ENCODE measurements at places on chromosomes 3 and 15. TPM values are rescaled to one million over a fixed set of nuclear protein-coding genes. Genes with fewer than 3 reads are reported as not detected.

The CYP8B1 gene
- 425 TPM for total RNA-seq

The FSIP1 gene
- not detected for total RNA-seq

The EPB42 gene
- total RNA-seq = 0.13 TPM

The SCG3 gene
- total RNA-seq = not detected

The KATNBL1 gene
- 12.0 TPM for total RNA-seq

The MAGEL2 gene
- total RNA-seq = not detected

The PTX3 gene
- 0.23 TPM for total RNA-seq

GRCh38 chr3:9347081-9347480, 15.8 kb upstream of the THUMPD3 start:
- no peak for DNase-seq

DNA sequence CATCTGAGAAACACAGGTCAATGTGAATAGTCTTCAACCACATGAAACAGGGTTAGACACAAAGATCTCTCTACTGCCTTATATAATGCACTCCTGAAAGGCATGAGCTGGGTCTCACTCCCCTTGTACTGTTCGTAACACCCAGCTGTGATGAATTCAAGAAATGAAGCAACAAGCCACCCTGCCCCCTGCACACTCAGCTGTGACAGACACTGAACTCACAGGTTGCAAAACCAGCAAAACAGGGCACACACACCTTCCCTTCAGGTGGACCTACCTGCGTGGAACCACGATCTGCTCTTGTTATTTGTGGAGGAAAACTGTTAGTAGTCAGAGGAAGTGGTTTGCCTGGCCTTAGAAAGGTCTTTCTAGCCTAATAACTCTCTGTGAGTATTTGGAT, 64.5 kb downstream of the CERS3 start:
- DNase-seq = no peak

GRCh38 chr3:107377151-107377550, at the start of gene CCDC54:
Gene CCDC54 (plus strand): TSS chr3:107377439. CDS start chr3:107377588, 149 bp downstream.
- DNase-seq = no peak

DNA sequence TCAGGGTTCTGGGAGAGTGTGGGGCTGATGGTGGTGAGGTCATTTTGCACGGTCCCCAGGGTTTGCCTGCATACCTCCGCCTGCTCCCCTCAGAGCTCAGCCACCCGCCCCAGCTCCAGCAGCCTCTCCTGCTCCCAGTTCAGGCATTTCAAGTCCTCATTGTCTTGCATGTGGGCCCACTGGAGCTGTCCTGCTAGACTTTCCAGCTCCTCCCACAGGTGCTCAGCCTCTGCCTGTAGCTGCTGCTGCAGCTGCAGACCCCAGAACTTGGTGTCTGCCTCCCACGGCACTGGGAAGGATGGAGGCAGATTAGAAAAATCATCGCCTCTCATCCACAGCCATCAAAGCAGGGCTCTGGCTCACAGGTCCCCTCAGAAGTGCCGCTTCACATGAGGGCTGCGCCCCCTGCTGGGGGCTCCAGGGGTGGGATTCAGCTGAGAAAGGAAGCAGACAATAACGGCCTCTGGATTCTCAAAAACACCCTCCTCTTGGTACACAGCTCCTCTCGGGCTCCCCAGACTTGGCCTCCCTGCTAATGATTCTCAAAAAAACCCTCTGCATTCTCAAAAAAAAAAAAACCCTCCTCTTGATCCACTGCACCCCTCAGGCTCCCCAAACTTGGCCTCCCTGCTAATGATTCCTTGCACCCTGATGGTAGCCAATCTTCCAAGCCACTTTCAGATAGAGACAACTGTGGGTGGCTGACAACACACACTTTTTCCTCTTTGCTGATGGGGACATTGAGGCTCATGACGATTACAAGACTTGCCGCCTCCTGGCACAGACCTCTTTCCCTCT, 89.3 kb upstream of the C2CD4B start:
- DNase-seq = peak; percentile 63

- DNase-seq = no peak
Measured at GRCh38 chr3:71214016-71214415, 369.5 kb downstream of the FOXP1 start.

DNA sequence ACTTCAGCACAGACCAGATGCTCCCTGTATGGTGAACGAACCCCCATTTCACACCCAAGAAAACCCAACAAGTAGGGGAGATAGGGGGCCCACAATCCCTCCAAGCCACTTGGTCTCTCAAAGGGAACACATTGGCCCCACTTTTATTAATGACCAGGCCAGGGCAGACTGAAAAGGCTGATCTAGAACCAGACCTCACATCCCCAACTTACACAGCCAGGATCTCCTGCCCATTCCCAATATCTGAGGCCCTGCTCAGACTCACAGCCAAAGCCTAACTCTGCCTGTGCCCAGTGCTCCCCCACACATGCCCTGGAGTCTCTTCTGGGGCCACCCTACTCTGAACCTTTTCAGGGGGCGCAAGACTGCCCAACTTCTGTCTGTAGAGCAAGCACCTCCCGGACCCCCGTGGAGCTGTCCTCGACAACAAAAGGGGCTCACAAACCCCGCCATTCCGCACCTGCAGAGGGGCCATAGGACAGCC, 1.8 kb downstream of the PLXNB1 start:
- DNase-seq = no peak

DNA sequence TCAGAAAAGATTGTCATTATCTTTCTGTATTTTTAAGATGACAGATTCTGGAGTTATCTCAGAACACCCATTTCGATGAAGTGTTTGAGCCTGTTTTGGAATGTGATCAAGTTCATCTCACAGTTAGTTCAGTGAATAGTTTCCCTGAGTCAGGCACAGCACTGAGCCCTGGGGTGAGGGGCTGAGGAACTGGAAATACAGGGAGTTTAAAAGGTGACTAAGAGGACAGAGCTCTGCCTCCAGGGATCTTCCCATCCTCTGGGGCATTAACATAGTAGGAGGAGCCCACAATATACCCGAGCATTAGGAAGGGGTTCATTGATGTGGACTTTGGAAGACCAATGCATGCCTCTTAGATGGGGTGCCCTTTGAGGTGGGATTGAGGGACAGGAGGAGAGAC, 355.1 kb downstream of the CLSTN2 start:
- DNase-seq = no peak

DNA sequence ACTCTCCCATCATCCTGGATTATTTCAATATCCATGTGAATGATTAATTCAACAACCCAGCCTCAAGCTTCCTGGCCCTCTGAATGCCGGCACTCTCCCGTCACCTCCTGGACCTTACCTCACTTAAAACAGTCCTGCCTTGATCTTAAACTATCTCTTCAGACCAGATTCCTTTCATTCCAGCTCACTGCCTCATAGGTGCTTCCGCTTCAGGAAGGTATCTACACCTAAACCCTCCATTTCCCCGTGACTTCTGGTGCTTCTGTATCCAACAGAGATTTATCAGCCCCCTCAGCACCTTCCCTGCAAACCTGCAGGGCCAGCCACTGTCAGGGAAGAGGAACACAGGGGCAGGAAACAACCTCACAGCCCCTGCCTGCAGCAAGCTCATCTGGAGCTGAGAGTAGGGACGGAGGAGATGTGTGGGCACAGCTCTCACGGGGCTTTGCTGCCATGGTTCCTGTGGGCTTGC, 98.9 kb upstream of the TJP1 start:
- no peak for DNase-seq

GRCh38 chr15:88651971-88652370, 13.2 kb downstream of the ISG20 start:
- DNase-seq = peak; percentile 43

Measured in left lobe of liver (tissue), 2 donors.